ENCODE measurements at places on chromosomes 3 and 15.

- DNase-seq: no peak
Observed at GRCh38 chr15:80838012-80838411, 58.8 kb downstream of the CEMIP start.

DNA sequence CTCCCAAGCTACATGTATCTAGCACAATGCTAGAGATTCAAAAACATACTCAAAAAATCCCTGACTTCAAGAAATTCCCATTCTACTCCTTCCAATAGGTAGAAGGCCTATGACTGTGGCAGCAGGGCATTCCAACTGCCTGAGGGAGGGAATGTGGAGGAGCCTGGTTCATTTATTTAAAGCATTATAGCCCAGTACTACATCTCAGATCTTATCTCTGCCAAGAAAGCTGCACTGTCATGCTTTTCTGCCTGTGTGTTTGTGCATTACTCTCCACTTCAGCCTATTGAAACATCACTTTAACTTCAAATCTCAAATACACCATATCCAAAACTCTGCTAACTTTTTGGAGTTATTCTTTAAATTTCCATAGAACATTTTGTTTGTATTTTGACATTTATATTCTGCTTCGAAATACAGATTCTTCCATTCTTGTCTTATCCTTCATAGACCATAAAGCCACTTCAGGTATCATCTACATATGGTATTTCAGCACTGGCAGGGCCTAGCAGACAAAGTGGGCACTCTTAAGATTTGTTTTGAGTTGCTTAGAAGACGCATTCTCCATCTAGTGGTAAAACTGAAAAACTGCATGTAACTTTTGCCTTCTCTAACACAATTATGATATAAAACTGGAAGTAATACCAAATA lies 59.1 kb upstream of the NEDD4 start:
- DNase-seq: no peak

- no peak for DNase-seq
Observed at GRCh38 chr3:12727937-12728336, 31.1 kb downstream of the TMEM40 start.

DNA sequence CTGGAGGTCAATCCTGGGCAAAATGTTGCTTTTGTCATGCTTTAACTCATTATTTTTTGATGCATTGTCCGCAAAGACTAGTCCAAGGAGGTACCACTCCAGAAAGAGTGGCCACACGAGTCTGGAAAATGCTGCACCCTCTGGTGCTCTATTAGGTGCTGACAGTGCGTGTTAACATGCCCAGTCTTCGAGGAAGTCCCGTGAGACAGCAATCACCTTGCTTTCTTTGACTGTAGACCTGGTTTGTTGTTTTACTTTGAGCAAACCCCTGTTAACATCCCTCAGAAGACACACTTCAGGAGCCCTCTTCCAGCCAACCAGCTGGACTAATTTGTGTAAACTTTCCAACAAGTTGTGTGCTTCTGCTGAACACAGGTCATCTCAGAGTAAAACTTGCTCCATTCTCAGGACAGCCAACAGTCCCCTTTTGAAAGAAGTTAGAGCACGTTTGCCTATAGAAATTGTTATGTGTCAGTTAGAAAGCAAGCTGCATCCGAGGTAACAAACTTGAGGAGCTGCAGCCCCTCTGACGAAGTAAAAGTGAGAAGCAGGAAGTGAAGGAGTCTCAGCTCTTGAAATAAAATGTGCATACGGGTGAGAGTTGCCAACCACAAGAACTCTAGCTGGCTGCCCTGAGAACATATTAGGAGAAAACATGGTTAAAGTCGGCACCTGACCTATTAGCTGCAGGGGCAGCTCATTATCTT lies 205.0 kb downstream of the LPP start:
- no peak for DNase-seq

DNA sequence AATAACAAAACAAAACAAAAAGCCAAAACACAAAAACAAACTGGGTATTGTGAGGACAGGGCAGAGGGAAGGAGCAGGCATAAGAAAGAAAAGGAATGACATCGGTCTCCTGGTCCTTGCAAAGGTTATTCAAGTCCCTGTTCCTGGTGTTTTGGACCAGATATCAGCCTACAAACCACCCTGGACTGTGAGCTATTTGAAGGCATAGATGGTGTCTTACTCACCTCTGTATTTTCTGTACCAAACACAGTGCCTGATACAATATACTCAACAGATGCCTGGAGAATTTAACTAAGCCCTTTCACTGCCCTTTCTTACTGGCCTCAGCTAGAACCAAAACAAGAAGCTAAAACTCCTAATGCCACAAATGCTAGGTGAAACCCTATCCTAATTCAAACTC lies 197.0 kb downstream of the TIGIT start:
- DNase-seq: no peak

GRCh38 chr15:101018450-101018849 lies 99.3 kb downstream of the LRRK1 start:
- no peak for DNase-seq

DNA sequence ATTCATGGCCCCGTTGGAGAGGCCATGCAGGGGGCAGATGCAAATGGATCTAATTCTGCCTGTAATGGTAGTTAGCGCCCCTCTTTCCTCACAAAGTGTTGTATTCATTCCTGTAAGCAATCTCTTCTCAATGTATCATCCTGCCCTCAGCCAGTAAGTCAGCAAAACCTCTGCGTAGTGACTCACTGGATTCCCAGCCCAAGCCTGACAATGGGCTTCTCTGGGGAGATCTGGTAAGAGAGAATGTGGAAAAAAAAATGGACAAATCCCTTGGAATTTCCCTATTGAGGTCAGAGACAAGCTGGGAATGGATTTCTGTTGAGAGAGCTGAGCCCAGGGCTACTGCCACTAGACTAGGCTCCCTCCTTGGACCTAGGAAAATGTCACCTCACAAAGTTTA lies 25.4 kb downstream of the ADPGK start:
- no peak for DNase-seq

DNA sequence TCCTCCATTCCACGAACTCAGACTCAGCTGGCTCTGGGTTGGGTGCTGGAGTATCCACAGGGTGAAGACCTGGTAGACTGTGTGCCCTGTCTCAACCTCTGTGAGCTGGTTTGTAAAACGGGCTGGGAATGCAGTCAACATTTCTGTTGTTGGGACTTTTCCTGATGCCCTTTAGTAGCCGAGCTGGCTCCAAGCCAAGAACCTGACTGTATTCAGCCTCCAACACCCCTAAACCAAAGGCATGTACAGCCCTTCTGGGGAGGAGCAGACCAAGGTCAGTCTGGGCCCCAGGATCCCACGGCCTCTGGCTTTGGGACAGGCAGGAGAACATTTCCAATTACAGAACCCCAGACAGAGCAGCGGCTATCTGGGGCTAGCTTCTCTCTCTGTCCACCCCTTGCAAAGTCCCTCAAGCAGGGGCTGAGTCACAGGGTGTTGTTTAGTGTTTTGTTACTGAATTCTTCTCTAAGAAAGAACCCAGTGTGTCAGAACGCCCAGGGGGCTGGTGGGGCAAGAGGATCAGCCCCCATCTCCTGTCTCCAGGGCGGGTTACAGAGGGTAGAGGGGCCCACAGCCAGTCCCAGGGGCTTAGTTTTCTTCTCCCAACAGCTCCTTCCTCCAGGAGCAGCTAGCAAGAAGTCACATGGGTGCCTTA lies 56.8 kb upstream of the SLC6A6 start:
- no peak for DNase-seq

GRCh38 chr3:193720169-193720568 lies 127.2 kb downstream of the OPA1 start:
- no peak for DNase-seq

DNA sequence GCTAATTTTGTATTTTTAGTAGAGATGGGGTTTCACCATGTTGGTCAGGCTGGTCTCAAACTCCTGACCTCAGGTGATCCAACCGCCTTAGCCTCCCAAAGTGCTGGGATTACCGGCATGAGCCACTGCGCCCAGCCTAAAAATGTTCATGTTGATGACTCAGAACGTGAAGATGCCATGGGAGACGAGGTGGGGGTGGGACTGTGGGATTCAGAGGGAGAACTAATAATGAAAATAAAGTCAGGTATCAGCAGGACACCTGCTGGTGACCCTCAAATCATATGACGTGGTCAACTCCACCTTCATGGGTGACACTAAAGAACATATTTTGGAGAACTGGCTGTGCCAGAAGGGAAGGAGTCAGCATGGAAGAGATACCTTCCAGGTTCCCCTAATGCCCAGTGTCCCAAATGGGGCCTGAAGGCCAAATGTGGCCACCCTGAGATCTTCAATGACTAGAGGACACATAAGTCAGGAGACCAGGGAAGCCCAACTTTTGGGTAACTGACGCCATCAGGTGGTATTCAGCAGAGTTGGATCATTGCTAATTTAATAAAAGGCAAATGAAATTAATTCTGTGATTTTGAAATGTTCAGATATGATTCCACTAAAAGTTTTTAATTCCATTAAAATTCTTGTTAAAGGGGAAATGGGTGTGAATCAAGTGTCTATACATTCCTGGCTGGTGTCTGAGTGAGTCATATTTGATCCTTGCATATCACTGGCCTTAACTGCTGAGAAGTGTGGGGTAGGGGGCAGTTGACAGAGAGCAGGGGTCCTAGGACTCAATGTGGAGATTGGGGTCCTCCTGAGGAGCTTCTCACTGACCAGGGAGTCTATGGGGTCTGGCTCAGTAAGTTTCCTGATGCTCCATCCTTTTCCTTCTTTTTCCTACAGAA lies 88.6 kb upstream of the GSK3B start:
- DNase-seq: no peak

- DNase-seq: no peak
Observed at GRCh38 chr15:100448481-100448880, 80.3 kb downstream of the CERS3 start.

DNA sequence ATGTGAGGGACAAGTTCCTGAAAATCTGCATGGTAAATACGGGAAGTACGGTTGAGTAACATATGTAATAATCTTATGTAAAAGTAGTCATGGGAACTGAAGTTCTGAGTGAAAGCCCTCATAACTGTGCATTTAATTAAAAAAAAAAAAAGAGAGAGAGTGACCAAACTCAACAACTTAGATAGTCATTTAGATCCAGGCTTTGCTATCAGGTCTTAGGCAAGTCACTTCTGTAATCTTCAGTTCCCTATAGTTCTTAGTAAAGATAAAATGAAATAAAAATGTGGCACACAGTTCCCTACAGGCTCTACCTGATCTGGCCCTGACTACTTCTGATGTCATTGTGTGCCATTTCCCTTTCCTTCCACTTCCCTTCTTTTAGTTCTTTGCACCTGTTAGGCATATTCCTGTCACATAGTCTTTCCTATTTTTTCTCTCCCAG lies 15.0 kb downstream of the RNF111 start:
- no peak for DNase-seq

- no peak for DNase-seq
Observed at GRCh38 chr15:52359722-52360121, 64.1 kb upstream of the MYO5C start.

DNA sequence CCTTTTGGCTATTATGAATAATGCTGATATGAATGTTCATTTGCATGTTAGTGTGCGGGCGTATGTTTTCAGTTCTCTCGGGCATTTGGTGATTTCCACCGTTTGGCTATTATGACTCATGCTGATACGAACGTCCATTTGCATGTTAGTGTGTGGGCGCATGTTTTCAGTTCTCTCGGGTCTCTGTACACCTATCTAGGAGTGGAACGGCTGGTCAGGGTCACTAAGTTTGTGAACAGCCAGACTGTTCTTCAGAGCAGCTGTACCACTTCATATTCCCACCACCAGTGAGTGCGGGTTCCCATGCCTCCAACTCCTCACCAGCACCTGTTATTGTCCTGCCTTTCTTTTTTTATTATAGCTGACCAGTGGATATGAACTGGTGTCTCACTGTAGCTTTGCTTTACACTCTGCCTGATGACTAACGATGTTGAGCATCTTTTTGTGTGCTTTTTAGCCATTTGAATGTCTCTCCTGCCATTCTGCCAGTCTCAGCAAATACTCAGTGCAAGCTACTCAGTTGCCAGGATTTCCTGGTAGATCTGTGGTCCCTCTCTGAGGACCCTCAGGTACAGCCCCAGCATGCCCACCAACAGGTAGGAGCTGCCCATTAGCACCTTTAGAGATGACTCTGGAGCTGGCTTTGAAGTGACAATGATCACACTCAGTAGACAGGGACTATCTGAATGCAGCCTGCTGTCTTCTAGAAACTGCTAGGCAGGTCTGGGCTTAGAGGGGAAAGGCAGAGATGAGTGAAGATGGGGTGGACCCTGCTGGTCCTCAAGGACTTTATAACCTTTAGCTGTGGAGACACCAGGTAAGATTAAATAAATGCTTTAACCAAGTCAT lies 141.1 kb downstream of the XXYLT1 start:
- DNase-seq: no peak

- no peak for DNase-seq
Observed at GRCh38 chr15:56428821-56429458, 36.0 kb downstream of the MNS1 start.

GRCh38 chr3:113454630-113455029 lies 13.3 kb upstream of the CFAP44 start:
- no peak for DNase-seq

GRCh38 chr3:159517105-159517504 lies 471.5 kb upstream of the IL12A start:
- no peak for DNase-seq

- no peak for DNase-seq
Observed at GRCh38 chr3:41259449-41260062, 60.3 kb downstream of the CTNNB1 start.

DNA sequence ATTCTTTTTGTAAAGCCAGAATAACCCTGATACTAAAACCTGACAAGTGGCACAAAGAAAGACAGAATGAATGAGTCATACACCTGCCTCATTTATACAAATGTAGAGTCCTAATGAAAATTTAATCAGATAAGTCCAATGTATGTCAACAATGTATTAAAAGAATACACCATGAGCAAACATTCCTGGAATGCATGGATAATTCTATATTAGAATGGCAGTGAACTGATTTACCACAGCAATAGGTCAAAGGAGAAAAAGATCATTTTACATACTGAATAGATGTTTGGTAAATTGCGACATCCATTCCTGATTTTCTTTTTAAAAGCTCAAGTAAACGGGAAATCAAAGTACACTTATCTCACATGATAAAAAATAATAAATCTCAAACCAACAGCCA lies 11.2 kb upstream of the LOXL1 start:
- no peak for DNase-seq

GRCh38 chr15:99454107-99454809 lies 111.5 kb upstream of the MEF2A start:
- DNase-seq: no peak

GRCh38 chr15:90436952-90437351 lies 48.9 kb downstream of the IQGAP1 start:
- no peak for DNase-seq

DNA sequence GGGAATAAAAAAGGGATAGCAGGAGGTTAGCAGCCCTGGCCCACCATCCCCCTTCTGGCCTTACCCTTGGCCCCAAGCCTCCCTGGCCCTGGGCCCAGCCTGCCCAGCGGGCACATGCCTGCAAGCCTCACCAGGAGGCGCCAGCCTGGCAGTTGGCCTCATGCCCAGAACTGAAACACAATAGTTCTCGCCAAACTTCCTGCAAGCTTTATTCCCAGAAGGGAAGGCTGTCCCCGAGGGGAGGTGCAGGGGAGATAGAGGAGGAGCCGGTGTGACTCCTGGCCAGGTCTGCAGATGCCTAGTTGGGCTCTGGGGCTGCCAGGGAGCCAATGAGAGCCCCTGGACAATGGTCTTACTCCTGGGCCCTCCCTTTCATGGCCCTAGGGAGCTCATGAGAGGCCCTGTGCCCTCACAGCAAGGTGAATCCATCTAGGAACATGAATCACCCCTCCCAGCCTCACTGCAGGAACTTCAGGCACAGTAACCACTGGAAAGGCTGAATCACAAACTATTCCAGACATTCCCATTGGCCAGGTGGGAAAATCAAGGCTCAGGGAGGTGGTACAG lies 4.0 kb downstream of the CCDC33 start:
- no peak for DNase-seq

- DNase-seq: no peak
Observed at GRCh38 chr15:60901647-60902046, 327.5 kb downstream of the RORA start.

- DNase-seq: no peak
Observed at GRCh38 chr3:195179776-195180489, 91.0 kb downstream of the XXYLT1 start.

All from stimulated activated CD8-positive, alpha-beta memory T cell treated with anti-CD3 and anti-CD28 coated beads, Interleukin-12 subunit alpha, Interleukin-12 subunit beta, amount 100 ng/mL, for 1 hour (primary cell).